ENCODE measurements at places on chromosomes 16 and 17.

DNA sequence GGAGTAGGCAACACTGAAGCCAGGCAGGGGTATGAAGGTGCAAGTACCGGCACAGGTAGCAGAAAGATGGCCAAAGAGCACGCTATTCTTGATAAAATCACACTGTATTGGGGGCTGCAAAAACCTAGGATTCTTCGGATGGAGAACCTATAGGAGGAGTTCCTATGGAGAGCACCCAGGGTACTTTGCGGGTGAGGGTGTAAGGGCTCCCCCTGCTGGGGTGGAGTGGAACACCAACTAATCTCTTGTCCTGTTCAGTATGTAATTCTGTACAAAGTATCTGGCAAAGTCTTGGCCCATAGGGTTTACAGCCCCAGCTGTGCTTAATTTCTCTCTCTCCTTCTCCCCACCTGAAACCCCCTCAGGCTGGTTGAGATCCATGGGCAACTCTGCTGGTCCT lies 393.1 kb upstream of the ASIC2 start:
- DNase-seq, result peak; percentile 35

- DNase-seq, result no peak
Observed at GRCh38 chr16:5461574-5461973, 364.0 kb upstream of the EEF2KMT start.

GRCh38 chr17:61400066-61400716 lies 548 bp downstream of the TBX2 start:
- no peak for DNase-seq

DNA sequence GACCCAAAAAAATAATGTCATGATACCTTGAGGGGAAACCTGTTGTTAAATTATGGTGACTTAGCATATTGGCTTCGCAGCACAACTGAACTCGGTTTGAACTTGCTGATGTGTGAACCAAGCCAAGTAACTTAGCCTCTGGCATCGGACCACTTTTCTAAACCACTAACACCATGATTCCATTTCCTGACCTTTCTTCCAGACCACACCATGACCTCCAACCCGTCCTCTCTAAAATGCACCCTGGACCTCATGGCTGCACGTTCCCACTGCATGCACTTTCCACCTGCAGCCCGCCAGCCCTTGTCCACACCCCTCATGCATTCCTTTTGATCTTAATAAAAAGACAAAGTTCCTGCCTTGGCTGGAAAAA lies 29.3 kb downstream of the DYNLRB2 start:
- no peak for DNase-seq

DNA sequence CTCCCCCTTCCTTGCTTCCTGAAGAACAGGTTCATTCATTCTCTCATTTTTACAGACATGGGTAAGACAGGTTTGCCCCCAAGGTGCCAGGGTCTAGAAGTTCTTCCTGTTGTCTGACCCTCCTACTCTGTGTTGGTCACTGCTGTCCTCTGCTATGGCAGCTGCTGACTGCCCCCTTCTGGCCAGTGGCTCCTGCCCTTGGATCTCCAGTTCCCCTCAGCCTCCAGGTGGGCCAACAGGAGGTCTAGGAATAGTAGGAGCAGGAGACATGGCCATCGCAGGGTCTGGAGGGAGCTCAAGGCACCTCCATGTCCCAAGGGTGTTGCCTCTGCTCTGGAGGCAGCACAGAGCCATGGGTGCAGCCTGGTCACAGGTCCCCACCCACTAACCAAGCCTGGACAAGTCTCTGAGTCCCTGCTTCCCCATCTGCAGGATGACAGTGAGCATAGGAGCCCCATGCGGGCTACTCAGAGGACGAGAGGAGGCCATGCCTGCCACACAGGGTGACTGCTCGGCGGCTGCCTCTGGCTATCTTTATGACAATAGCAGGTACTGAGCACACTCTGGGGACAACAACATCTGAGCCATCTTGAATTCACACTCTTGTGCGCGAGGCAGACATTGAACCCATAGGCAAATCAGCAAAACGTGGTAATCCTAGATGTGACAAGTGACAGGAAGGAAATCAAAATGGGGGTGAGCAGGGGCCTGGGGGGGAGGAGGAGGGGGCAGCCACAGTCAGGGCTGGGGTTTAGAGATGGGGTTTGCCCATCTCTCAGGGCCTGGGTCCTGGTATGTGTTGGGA lies 27.0 kb upstream of the NXPH3 start:
- DNase-seq, result no peak

- no peak for DNase-seq
Observed at GRCh38 chr16:88013766-88014251, 62.6 kb downstream of the BANP start.

GRCh38 chr16:56331399-56331798 lies 93.9 kb downstream of the AMFR start:
- DNase-seq, result no peak

DNA sequence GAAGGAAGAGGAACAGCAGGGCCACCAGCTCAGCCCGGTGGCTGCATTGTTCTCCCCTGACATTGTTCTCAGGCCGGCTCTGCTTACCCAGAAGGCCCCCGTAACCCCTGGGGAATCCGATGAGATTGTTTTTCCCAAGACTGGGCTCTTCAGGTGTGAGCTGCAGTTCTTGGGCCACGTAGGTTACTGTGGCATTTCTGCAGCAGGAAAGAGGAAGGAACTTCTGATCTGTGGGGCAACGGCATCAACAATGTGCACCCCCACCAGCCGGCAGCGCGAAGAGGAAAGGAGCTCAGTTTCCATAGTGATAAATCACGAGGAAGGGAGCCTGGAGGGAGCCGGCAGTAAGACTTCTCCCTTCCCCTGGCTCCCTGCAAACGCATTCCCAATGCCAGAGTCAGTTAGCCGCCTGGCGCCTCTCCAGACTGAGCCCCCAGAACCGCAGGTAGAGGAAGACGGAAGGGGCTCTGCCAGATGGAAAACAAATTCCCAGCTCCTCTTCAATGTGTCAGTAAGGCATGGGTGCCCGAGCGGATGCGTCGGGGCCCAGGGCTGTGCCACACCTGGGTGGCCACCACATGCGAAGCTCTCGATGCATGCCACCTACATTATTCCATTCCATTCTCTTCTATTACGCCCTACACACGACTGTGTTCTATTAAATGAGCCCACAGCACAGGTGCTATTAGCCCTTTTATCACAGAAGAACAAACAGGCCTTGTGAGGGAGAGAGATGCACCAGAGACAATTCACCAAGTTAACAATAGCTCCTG lies 21.5 kb upstream of the PECAM1 start:
- no peak for DNase-seq

DNA sequence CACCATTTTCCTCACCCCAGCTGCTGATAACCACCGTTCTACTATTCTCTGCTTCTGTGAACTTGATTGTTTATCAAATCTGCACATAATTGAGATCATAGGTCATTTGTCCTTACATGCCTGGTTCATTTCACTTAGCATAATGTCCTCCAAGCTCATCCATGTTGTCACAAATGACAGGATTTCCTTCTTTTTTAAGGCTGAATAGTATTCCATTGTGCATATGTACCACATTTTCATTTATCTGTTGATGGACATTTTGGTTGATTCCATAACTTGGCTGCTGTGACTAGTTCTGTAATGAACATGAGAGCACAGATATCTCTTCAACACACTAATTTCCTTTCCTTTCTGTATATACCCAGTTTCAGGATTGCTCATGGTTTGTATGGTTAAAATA lies 225.3 kb upstream of the TBX2 start:
- no peak for DNase-seq

DNA sequence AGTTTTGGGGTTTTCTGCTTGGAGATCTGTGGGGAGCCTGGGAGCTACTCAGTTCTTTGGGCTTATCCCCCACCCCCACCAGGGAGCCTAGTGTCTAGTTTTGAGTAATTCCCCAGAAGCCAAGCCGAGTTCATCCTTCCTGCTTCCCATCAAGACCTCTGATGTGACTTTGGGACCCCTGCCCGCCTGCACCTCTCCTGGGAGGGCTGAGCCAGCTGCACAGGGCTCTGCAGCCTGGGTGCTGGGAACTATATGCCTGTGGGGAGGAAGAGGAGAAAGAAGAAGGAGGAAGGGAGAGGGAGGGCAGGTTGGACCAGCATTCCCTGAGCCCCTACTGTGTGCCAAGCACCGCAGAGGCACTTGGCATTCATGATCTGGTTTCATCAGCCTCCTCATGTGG lies 178.9 kb downstream of the TMEM132E start:
- no peak for DNase-seq

GRCh38 chr17:59409336-59410048 lies 78.0 kb downstream of the YPEL2 start:
- no peak for DNase-seq

GRCh38 chr16:66605979-66606751 lies 1.7 kb downstream of the CMTM3 start:
- DNase-seq, result no peak

DNA sequence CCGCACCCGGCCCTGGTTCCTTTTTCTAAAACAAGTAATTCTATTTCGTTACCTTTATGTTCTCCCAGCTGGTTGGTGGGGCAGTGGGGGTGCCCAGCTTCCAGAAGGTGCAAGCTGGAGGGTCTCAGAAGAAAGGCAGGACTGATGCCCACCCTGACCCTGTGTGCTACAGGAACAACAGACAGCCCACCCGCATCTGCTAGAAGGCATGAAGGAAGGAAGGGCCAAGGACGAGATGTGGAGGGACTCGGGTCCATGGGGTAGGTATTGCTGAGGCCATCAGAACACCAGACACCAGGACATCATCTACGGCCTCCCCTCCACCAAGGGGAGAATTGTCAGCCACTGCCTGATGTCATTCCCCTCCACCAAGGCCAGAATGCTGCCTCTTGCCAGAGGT lies 6.4 kb upstream of the CYTH1 start:
- DNase-seq, result no peak

DNA sequence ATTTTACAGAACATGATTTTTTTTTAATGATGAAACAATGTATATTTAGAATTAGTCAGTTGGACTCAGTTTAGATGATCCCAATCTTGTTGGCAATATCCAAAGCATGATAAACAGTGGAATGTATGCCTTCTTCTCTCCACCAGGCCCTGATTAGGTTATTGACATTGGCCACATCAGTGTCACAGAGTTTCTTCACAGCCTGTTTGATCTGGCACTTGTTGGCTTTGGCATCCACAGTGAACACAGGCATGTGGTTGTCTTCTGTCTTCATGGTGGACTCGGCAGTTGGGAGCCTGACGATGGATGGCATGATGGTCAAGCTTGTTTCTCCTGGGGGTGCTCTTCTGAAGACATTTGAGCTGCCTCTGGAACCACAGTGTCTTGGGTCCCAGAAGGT lies 317.5 kb downstream of the PMP22 start:
- no peak for DNase-seq

DNA sequence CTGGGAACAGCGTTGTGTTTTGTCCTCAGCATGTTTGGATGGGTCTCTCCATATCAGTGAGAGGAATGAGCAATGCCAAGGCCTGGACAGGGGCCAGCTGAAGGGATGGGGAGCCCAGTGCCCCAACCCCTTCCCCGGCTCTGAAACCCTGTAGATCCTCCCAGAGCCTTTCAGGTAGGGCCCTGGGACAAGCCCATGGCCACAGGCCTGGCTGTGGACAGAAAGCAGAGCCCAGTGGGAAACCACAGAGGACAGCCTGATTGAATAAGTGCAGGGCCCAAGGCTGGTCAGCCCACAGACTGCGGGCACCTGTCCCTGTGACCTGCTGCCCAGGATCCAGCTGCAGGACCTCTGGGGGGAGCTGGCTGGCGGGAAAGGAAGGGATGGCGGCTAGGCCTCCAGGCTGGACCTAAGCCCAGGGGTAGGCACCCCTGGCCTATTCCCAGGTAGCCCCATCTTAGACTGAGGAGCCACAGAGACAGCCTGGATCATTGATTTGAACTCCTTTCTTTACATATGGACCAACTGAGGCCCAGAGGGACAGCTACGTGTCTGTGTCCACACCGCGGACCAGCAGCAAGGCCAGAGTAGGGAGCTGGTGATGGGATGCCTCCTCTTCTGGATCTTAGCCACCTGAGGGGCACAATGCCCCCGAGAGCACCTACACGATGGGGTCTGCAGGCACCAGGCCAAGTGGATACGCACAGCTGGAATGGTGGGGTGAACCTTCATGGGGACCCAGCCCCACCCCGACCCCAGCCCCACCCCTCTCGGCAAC lies 1.3 kb downstream of the CCDC102A start:
- DNase-seq, result no peak

- DNase-seq, result no peak
Observed at GRCh38 chr17:81630274-81630673, 6.6 kb downstream of the NPLOC4 start.

DNA sequence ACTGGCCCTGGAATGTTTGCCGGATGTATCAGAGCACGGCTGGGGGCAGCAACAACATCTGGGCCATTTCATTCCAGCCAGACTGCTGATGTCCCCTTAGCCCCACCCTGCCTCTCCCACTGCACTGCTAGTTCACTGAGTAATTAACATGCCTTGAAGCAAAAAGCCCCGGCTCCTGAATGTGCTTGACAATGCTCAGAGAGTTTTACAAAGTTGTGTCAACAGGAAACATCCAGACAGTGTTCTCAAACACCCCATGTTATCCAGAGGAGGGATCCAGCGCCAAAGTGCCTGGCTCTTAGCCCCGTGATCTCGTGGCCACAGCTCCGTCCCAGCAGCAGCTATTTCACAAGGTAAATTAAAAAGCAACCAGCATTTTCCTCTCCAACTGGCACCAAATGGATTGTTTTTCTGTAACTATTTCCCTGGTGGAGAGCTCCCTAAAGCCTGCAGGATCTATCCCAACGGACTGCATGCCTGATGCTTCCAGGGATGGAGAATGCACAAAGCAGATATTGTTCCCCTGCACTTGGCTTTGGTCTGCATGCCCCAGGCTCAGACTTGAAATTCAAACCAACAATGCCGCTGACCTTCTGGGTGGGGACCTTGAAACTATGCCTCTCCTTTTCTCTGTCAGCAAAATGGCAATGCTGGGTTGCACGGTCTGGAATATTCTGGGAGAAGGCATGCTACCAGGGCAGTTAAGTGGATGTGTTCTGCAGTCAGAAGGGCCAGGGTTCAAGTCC lies 115.6 kb upstream of the CDH5 start:
- DNase-seq, result no peak
